ENCODE measurements at places on chromosomes 1 and 21. TPM values are rescaled to one million over a fixed set of nuclear protein-coding genes. Genes with fewer than 3 reads are reported as not detected.

The VAV3 gene
- 1.9 TPM for total RNA-seq

- DNase-seq: no peak
Measured at GRCh38 chr1:230022666-230023380, 44.2 kb upstream of the GALNT2 start.

The CADM3 gene
- 18.2 TPM for total RNA-seq

- DNase-seq: no peak
Measured at GRCh38 chr1:203057911-203058675, 27.7 kb downstream of the MYOG start.

- no peak for DNase-seq
Measured at GRCh38 chr1:27136236-27136551, 18.7 kb downstream of the SLC9A1 start.

The S100B gene
- total RNA-seq: 1.0 TPM

- no peak for DNase-seq
Measured at GRCh38 chr21:31045841-31046240, 7.6 kb upstream of the KRTAP19-8 start.

The OR2M4 gene
- not detected for total RNA-seq

DNA sequence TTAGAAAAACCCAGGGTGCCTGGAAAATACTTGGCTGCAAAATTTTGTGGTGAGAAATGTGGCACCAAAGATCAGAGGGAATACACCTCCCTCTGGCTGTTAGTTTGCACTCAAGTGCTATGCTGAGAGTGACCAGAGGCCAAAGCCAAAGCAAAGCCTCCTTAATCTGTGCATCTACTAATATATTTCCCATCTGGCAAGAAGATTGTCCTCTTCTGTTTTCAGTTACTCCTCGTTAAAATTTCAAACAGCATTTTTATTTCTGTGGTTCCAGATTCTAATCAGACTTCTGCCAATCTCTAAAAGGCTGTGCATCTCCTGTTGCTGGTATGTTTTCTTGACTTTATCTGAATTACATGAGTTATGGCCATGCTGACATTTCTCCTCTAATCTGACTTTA, 327.4 kb downstream of the TBX15 start:
- no peak for DNase-seq

DNA sequence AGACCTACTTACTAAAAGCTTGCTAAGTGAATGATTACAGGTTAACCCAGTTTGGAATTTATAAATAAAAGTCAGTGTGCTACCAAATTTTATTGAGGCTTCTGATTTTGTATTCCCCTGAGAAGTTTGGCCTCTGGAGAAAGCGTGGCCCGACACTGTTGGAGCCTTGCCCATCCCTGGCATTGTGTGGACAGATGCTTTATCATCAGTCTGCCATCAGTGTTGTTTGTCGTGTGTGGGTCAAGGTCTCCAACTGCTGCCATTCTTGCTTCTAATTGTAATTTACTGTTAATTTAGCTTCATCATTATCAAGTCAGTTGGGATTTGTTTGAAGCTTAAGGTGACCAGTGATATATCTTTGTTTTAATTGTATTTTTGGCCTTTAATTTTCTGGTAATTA, 62.0 kb upstream of the LPGAT1 start:
- DNase-seq: no peak

The FMO2 gene
- not detected for total RNA-seq

DNA sequence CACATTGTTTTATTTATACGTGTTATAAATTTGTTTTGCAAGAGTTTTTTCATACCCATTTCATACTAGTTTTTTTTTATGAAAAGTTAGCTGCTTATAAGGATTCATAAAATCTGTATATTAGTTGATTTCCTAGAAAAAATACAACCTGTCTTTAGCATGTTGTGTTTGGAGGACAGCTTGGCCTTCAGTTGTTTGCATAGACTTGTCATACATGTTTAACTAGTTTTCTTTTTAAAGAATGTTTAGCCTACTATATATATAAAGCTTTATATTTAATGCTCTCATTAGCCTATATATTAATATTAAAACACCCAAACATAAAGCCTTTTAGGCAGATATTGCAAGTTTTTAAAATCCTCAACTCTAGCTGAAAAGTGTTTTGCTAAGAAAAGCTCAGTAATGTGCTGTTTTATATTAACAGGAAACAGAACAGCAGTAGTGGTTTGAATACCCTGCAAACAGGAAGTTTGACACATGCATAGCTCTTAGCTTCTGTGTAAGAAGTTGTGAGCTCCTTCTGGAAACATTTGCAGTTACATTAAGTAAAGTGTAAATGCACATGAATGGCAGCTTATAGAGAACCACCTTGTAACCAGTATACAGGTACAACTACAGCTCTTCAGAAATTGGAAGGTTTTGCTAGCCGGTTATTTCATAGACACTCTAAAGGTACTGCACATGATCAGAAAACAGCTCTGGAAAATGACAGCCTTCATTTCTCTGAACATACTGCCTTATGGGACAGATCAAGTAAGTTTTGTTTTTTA, at the start of gene PRKACB:
Gene PRKACB, plus strand, starts transcription at position 476 of the 770 bp plus-strand sequence. Its CDS starts 91 bp downstream, at position 567.
- peak; percentile 39 for DNase-seq

DNA sequence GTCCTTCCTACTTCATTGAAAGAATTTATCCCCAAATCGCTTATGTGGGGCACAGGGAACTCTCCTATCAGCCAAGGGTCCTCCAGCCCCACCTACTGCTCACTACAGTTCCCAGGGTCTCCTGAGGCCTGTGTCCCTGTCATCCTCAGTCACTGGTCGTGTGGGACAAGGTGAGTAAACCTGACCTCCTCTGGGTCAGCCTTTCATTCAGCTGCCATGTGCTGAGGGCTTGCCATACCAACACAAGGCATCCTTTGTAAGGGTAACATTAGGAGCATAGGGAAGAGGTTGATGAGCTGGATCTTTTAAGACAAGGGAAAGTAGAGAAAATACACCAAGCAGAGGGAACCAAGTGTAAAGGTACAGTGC, 11.2 kb upstream of the SNAPIN start:
- DNase-seq: no peak

The BARHL2 gene
- total RNA-seq: not detected

GRCh38 chr1:184545601-184546000, 158.8 kb downstream of the C1orf21 start:
- peak; percentile 40 for DNase-seq

GRCh38 chr1:154824179-154825000, 45.7 kb downstream of the KCNN3 start:
- DNase-seq: no peak

GRCh38 chr21:42439284-42440186, 35.8 kb downstream of the UBASH3A start:
- no peak for DNase-seq

DNA sequence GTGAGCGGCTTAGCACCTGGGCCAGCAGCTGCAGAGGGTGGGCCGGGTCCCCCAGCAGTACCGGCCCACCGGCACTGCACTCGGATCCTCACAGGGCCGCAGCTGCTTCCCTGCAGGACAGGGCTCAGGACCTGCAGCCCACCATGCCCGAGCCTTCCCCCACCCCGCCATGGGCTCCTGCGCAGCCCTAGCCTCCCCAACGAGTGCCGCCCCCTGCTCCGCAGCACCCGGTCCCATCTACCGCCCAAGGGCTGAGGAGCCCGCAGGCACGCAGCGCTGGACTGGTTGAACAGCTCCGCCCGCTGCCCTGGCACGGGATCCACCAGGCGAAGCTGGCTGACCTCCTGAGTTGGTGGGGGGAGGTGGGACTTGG, 6.3 kb upstream of the ACBD6 start:
- no peak for DNase-seq

The LRRC71 gene
- total RNA-seq: not detected

DNA sequence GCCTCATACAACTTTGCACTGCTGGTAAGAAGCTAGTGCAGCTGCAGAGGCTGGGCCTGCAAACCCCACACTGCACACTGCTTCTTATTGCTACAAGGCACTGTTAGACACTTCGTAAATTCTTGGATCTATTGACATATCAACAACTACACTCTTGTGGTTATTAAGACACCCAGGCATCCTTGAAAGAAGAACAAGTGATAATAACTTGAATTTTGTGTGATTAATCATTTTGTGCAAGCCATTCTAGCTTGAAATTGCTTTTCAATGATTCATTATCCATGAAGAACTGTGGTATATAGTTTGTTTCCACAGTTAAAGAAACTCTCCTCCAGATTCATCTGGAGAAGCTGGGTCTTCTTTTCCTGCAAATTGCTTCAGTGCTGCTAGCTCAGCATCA, 33.7 kb upstream of the IFI44L start:
- DNase-seq: peak; percentile 83

DNA sequence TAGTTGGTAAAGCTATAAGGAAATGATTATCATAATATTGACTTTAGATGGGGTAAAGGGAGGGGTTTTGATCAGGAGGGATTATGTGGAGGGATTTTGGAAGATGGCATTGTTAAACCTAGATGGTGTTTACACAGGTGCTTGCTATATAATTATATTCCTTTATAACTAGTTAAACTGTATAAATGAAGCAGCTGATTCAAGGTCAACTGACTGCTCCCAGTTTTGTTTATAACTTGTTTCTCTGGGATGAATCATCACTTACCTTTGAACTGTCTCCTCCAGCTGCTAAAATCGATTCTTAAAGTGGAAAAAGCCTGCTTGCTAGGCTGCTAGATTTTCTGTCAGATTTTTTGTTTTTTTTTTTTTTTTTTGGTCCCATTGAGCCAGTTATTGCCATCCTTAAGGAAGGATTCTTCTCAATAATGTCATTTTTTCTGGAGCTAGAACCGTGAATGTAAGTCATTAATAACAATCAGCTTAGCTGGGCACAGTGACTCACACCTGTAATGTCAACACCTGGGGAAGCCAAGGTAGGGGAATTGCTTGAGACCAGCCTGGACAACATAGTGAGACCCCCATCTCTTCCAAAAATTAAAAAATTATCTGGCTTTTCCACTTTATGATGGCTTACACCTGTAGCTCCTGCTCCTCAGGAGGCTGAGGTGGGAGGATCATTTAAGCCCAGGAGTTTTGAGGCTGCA, 153.2 kb downstream of the PIK3R3 start:
- peak; percentile 16 for DNase-seq
